ENCODE measurements at places on chromosomes 6 and 20. TPM values are rescaled to one million over a fixed set of nuclear protein-coding genes. Genes with fewer than 3 reads are reported as not detected.
A peak's percentile ranks its signal among the peaks of the same experiment; 100 is the strongest.

COL9A1 gene
- not detected for total RNA-seq

GPR6 gene
- total RNA-seq, result not detected

GPX5 gene
- not detected for total RNA-seq

MROH8 gene
- 2.1 TPM for total RNA-seq

FHL5 gene
- total RNA-seq, result not detected

DAAM2 gene
- 1.3 TPM for total RNA-seq

DNA sequence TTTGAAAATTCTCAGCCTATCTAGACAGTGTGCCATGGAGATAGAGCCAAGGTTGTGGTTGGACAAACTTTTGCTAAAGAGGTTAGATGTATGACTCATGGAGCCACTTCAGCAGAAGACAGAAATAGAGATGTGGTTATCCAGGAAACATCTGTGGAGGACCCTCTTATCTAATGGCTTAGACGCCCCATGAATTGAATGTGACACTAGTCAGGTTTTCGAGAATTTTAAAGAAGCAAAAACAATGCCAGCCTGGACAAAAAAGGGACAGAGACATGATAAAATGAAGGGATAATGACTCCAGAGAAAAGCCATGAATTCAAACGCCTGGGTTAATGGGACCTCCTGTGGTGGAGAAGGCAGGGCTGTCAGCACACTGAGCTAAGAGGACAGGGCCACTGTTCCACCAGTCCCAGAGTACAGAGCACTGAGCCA, 280.5 kb downstream of the CLVS2 start:
- peak; percentile 1 for DNase-seq

GRCh38 chr6:136031982-136032381, 180.5 kb downstream of the PDE7B start:
- peak; percentile 51 for DNase-seq

DNA sequence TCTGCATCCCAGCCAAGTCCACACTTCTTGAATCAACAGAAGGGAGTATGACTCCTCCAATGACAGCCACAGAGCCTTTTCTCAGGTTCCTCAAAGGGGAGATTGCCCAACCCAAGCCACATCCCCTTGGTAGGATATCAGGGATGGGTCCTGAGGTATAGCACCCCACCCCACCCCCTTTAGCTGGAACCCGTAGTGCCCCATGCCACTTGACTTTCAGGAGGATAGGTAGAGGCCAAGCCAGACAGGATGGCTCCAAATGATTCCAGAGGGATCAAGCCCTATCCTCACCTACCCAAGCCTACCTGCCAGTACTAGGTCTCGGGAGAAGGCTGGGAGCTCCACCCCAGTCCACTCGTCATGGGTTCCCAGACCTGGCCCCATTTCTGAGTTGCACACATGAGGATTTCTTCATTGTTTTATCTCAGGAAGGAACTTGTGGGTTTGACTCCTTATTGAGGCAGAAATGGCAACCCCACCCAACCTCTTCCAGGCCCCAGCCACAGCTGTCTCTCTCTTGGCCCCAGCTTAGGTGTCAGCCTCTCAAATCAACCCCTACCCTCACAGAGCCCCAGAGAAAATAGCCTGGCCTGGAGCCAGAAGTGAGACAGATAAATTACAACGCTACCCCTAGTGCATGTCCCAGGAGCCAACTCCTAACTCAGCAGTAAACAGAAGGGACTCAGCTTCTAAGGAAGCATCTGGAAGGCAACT, 3.6 kb downstream of the CCND3 start:
- no peak for DNase-seq

DNA sequence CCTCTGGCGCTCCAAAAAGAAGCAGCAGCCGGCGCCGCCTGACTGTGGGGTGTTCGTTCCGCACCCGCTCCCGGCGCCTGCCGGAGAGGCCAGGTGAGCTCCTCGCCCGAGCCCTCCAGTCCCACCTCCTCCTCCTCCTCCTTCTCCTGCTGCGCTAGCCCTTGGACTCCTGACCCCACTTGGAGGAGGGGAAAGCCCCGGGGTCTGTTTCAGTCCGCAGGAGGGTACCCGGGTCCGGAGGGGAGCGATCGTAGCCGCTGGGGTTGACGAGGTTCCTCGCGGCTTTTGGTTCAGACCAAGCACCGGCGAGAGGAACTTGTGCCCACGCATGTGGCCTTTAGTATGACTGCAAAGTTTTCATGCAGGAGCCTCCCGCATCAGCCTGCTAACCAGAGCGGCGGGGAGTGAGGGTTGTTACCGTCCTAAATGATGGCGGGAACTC, 493 bp downstream of the CRYBG1 start:
- no peak for DNase-seq

GRCh38 chr6:2188397-2188796, 57.0 kb downstream of the GMDS start:
- DNase-seq, result no peak

DNA sequence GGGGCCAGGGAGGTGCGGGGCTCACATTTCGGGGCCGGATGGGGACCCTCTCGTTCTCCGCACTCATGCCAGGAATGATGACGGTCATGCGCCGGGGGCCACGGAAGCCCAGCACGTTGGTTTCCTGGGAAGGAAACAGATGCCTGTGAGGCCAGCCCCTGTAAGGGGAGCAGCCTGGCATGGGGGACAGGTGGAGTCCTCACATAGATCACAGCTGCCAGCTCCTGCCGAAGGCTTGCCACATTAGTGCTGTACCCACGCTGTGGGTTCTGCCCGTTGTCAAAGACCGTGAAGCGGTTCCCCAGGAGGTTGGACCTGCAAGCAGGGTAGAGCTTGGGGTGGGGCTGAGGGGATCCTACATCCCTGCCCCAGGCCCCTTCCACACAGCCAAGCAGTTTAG, 6.7 kb upstream of the TEAD3 start:
- DNase-seq, result no peak

DNA sequence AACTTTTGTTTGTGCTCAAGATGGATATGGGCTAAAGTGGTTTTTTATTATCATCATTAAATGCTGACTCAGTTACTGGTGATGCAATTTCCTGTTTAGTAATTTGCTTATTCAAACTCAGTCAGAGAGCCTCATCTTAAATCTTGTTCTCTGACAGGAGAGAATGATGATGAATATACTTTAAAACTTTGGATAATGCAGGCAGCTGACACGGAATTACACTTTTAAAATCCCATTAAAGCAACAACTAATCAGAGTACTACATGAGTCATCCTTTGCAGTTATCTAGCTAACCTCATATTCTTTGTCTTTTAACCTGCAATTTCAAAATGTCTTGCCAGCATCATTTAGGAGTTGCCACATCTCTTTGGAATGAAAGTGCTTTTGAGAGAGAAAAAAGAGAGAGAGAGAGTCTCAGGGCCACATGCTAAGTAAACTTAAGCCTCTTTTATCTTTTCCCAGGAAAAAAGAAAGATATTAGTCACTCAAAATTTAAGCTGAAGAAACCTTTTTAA, 9.2 kb upstream of the C6orf141 start:
- peak; percentile 98 for DNase-seq

GRCh38 chr6:45637611-45638257, 260.0 kb upstream of the SUPT3H start:
- peak; percentile 52 for DNase-seq

DNA sequence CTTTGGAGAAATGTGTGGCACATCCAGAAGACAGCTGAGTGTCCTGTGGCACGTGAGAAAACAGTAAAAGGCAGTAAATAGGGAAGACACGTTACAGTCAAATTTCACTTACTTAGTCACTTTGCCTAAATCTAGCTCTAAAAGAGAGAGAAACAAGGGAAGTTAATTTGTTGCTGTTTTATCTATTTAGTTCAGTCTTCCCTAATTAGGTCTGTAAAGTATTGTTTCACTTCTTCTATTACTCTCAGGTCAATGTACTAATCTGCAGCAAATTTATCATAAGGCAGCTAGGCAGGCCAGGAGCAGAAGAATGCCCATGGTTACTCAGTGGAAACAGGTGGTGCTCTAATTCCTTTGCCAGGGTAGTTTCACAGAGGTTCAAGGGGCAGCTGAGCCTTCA, 124.3 kb upstream of the CNR1 start:
- DNase-seq, result no peak

DNA sequence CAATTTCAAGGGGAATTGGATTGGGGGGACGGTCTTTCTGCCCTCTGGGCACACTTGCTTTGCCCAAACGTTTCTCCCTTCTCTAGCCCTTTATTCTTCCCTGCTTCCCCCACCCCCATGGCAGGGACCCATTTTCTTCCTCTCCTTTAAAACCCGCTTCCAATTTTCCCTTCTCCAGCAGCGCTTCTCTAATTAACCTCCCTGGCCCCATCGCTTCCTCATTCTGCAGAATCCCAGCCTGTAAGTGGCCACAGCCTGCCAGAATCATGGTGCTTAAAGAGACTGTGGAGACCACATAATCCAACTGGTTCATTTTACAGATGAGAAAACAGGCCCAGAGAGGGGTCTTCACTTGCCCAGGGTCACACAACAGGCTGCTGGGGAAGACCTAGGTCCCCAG, 61.4 kb downstream of the CPNE5 start:
- DNase-seq, result no peak

Data from M059J (cell line).